Thymus (tissue), 14 donors: ENCODE measurements at places on chromosomes 12 and 14. TPM values are rescaled to one million over a fixed set of nuclear protein-coding genes. Genes with fewer than 3 reads are reported as not detected.

The IRF2BPL gene
- 13.3 TPM for polyA plus RNA-seq

The RPS29 gene
- polyA plus RNA-seq, result 5,388 TPM

The GZMB gene
- 7.0 TPM for polyA plus RNA-seq

The RIMBP2 gene
- polyA plus RNA-seq, result 0.78 TPM

The MYH6 gene
- 0.25 TPM for polyA plus RNA-seq

The FAM90A1 gene
- polyA plus RNA-seq, result 0.37 TPM

The C12orf60 gene
- 2.2 TPM for polyA plus RNA-seq

The FAM181A gene
- polyA plus RNA-seq, result 0.11 TPM
